ENCODE measurements at places on chromosomes 6 and 20. TPM values are rescaled to one million over a fixed set of nuclear protein-coding genes. Genes with fewer than 3 reads are reported as not detected.

The C20orf144 gene
- total RNA-seq = not detected

The AVP gene
- not detected for total RNA-seq

The PRPH2 gene
- 1.0 TPM for total RNA-seq

The CENPW gene
- not detected for total RNA-seq

The VNN1 gene
- total RNA-seq = not detected

The IL17F gene
- total RNA-seq = not detected

The MAP7 gene
- total RNA-seq = 28.7 TPM

The SLC35B2 gene
- total RNA-seq = 31.1 TPM

The SLC17A2 gene
- not detected for total RNA-seq

The GCLC gene
- 27.2 TPM for total RNA-seq

The ELOVL2 gene
- total RNA-seq = 3.0 TPM

The KIAA1755 gene
- total RNA-seq = 0.99 TPM

The SLC13A3 gene
- total RNA-seq = 3.4 TPM

The SLC35D3 gene
- not detected for total RNA-seq

Measured in body of pancreas (tissue), 4 donors.